ENCODE measurements at places on chromosomes 16 and 17. TPM values are rescaled to one million over a fixed set of nuclear protein-coding genes. Genes with fewer than 3 reads are reported as not detected.

Gene GRIN2A
- total RNA-seq, result 2.5 TPM

- no peak for DNase-seq
Measured at GRCh38 chr17:58052945-58053715, 30.1 kb upstream of the DYNLL2 start.

GRCh38 chr17:55237841-55238178 lies 26.9 kb upstream of the HLF start:
- no peak for DNase-seq

DNA sequence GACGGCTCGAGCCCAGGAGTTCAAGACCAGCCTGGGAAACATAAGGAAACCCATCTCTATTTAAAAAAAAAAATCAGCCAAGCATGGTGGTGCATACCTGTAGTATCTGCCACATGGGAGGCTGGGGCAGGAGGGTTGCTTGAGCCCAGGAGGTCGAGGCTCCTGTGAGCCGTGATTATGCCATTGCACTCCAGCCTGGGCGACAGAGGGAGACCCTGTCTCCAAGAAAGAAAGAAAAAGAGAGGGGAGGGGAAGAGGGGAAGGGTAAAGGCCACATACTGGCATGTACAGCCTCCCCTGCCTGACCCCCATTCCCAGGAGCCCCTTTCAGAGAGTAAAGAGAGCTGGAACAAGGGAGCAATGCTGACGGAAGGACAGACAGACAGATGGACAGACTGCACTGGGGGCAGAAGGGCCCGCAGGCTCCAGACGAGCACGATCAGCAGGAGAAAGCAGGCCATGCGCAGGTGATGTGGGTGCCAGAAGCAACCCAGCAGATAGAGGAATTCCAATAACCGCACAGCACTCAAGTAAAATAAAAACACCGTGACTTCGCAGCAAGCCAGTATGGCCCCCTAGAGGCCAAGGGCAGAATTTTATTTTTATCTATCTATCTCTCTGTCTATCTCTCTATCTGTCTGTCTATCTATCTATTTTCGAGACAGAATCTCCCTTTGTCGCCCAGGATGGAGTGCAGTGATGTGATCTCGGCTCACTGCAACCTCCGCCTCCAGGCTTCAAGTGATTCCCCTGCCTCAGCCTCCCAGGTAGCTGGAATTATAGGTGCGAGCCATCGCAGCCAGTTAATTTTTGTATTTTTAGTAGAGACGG lies 27.1 kb upstream of the SNN start:
- no peak for DNase-seq

DNA sequence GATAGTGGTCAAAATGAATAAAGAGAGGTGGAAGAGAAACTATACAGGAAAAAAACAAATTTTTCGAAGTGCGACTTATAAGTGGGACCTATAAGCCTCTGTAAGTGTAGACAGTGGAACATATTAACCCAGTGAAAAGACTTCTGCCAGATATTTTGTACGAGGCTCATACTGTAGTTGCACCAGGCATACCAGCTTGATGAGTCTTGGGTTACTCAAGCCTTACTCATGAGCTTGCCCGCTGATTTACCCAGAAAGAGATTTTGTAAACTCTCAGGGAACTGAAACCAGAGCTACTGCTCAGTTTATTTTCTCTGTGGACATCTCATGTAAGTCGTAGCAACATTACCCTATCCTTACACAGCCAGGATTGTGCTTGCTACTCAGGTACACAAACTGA lies 708.0 kb upstream of the SOX9 start:
- DNase-seq, result no peak

Gene COG7
- 43.7 TPM for total RNA-seq

GRCh38 chr17:6160911-6161855 lies 91.0 kb downstream of the WSCD1 start:
- DNase-seq, result no peak

Gene CACNG3
- total RNA-seq, result not detected

Gene FBRS
- 51.2 TPM for total RNA-seq

Gene C17orf113
- total RNA-seq, result not detected

- no peak for DNase-seq
Measured at GRCh38 chr16:85208181-85208580, 95.9 kb upstream of the CIBAR2 start.

DNA sequence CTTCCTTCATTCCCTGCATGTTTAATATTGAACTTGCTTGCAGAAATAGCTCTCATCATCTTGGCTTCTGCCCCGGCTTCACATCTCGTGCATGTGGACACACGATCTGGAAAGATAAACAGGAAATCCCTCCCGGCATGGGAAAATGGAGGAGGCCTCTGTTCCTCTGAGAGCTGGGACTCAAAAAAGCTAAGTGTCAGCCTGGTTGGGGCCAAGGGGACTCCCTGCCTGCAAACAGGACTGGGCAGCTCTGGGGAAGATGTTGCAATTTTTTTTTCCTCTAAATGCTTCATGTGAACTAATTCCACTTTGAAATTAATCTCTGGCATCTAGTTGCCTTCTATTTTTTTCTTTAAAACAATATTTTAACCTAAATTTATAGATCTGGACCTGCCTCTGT lies 24.8 kb downstream of the ITPRIPL2 start:
- DNase-seq, result peak; percentile 78

Gene ZPBP2
- not detected for total RNA-seq

Gene KIF19
- total RNA-seq, result 8.1 TPM

- DNase-seq, result no peak
Measured at GRCh38 chr16:53129281-53130158, 74.7 kb downstream of the CHD9 start.

DNA sequence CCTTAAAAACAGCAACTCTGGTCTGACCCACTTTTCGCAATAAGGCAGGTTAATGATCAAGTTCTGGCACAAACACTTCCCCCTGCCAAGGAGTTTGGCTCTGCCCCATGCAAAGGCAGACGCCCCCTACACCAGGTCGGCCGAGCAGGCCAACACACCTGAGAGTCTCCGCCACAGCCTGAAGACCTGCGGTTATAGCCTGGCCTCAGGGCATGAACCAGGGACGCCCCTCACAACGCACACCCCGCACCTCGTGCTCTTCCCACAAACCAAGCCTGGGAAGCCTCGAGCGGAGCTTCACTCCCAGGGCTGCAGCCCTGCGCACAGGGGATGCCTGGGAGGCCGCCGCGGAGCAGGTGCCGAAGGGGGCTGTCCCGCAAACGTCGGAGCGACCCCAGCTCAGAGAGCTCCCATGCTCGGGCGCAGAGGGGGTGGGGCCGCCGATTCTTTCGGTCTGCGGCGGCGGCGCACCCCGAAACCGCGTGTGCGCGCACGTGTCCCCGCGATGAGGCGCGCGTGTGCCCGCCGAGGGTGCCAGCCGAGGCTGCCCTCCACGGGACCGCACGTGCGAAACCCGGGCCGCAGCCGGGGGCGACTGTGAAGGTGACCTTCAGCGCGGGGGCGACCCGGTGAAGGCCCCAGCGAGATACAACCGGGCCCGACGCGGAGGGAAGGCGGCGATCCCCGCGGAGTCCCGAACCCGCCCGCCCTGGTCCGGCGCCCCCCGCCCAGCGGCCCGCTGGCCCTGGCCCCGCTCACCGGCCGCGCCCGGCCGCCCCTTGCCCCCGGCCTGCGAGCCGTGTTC lies 559 bp downstream of the CLUH start:
- no peak for DNase-seq

- no peak for DNase-seq
Measured at GRCh38 chr17:63823659-63824331, 3.4 kb upstream of the PSMC5 start.

Gene C16orf95
- total RNA-seq, result 1.2 TPM

DNA sequence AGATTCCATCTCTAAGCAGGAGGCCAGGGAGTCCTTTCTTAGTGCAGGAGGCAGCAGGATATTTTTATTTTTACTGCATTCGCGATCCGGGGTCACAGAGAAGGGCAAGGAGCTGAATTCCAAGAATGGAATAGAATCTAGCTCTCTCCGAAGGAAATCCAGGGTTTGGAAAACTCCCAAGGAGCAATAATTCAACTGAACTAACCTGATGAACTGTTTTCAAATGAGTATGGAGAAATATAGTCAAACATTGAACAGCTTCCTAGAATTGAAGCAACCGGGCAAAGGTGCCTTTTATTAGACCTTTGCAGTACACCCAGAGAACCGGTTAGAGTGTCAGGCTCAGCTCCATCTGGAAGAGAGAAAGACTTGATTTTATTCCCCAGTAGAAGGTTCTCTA lies 120.7 kb upstream of the MAF start:
- DNase-seq, result peak; percentile 58

DNA sequence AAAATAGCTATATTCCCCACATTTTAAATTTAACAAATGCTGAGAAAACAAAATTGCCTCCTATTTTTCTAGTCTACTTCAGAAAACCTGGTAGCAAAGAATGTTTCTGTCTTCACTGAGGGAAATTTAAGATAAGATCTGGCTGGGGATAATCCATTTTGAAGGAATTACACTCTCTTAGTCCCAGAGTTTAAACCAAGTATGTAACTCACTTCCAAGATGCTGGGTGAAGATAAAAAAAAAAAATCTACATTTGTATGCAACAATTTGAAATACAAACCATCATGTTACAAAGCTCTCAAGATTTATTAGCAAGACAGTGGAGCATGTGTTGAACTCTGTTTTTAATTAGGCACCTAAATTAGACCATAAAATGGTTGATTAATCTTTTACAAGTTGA lies 5.7 kb downstream of the HS3ST3B1 start:
- DNase-seq, result no peak

Gene CHST5
- total RNA-seq, result 89.0 TPM

- no peak for DNase-seq
Measured at GRCh38 chr17:66829883-66830282, 5.0 kb upstream of the CACNG5 start.

Gene ITGAD
- total RNA-seq, result 0.83 TPM

DNA sequence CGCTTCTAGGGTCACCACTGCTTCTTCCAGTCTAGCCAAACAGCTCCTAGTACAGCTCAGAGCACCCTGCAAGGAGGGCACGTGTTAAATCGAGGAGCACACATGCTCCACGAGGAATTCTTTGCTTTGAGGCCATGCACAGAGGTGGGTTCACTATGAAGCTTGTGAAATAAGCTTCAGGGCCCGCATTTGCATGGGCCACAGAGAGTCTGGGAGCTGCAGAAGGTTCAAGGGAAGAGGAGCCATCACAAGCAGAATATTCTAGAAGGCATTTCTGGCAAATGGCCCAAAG lies 55.3 kb downstream of the MYH13 start:
- no peak for DNase-seq

Gene PRR29
- 0.27 TPM for total RNA-seq

Gene KRTAP3-1
- total RNA-seq, result not detected

Gene POLR3E
- 61.0 TPM for total RNA-seq

Gene RND2
- 0.27 TPM for total RNA-seq

Gene MMP28
- total RNA-seq, result 85.3 TPM

GRCh38 chr17:73066148-73066884 lies 26.2 kb downstream of the SLC39A11 start:
- DNase-seq, result no peak

GRCh38 chr16:21226749-21227148 lies 6.8 kb upstream of the ANKS4B start:
- no peak for DNase-seq

Gene CALB2
- total RNA-seq, result 2.3 TPM

GRCh38 chr17:56045872-56046271 lies 107.4 kb upstream of the ANKFN1 start:
- DNase-seq, result no peak

DNA sequence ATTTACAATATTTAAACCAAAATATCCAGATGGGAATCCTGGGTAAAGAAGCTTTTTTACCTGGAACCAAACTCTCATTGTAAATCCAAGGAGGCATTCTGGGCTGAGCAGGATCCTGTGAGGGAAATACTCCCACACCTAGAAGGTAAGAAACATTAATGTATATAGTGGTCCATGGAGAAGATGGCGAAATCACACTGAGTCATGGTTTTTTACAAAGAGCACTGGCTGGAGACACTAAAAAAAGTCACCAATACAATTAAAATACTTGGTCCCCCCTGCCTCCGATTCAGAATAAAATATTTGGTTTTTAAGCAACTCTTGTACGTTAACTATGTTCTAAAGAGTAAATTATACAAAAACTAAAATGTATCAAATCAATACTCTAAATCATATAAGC lies 32.9 kb downstream of the SYNRG start:
- no peak for DNase-seq

DNA sequence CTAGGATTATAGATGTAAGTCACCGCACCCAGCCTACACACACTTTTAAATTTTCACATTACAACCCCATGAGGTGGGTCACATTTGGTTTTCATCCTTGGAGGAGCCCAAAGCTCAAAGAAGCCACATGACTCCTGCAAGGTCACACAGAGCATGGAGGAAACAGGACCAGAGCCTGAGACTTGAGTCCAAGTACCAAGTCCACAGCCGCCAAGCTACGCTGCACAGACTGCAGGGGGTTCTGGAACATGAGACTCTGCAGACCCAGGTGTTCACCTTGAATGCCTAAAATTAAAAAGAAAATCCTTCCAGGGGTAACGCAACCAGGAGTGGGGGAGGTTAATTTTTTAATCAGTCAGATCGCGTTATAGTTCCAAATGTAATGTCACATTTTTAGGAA lies 150.2 kb downstream of the ZFHX3 start:
- DNase-seq, result no peak

GRCh38 chr17:31596382-31597323 lies 205.2 kb downstream of the RAB11FIP4 start:
- DNase-seq, result peak; percentile 78

- no peak for DNase-seq
Measured at GRCh38 chr17:9929871-9930270, 24.8 kb upstream of the RCVRN start.

GRCh38 chr16:87043231-87044031 lies 273.8 kb downstream of the C16orf95 start:
- no peak for DNase-seq

Gene NPIPA3
- total RNA-seq, result not detected

Gene CRYBA1
- total RNA-seq, result not detected

Gene OTOA
- not detected for total RNA-seq

DNA sequence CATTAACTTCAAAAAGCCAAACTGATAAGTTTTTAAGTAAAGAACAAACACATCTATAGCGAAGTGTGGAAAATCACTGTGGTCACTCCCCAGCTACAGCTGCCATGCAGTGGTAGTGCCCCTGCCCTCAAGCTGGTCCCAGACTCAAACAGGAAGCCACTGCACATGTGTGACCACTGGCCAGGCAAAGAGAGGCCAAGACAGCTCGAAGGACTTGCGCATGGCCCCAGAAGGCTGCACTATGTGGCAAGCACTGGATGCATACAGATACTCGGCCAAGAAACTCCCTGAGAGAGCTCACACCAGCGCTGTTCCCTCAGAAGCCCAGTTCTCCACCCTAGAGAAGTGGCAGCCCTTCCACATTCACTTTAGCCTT lies 82.4 kb downstream of the ANKRD11 start:
- DNase-seq, result no peak

GRCh38 chr17:67577429-67578141 lies 140.2 kb upstream of the NOL11 start:
- no peak for DNase-seq

DNA sequence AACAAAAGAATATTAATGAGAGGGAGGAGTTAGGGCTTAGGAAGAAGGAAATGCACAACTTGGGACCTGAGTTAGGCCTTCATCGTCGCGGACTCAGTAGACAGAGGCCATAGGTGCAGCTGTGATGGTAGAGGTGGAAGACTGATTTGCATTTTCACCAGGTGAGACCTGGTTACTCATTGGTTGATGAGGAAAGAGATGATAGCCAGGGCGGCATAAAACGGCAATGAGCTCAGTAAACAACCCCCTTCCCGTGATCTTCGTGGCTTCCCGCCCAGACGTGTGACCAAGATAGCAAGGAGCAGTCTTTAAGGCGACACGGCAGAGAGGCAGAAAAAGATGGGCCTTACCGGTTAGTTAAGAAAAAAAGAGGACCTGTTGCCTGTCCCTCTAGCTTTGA lies at the start of gene TMC5:
Gene TMC5, plus strand, starts transcription at position 244 of the 400 bp plus-strand sequence. CDS start 22,156 bp downstream, outside the sequence.
- DNase-seq, result no peak

- DNase-seq, result peak; percentile 67
Measured at GRCh38 chr17:80008383-80008840, 27.3 kb downstream of the TBC1D16 start.

Gene SLC38A7
- total RNA-seq, result 35.5 TPM

- DNase-seq, result no peak
Measured at GRCh38 chr16:50182441-50182840, 29.3 kb downstream of the TENT4B start.

Measured in Peyer's patch (tissue), 4 donors.